ENCODE measurements at places on chromosomes 1 and 21.

- no peak for DNase-seq
Measured at GRCh38 chr21:45223236-45224185, 64.2 kb downstream of the POFUT2 start.

- no peak for DNase-seq
Measured at GRCh38 chr1:93672477-93673162, 9.0 kb downstream of the BCAR3 start.

DNA sequence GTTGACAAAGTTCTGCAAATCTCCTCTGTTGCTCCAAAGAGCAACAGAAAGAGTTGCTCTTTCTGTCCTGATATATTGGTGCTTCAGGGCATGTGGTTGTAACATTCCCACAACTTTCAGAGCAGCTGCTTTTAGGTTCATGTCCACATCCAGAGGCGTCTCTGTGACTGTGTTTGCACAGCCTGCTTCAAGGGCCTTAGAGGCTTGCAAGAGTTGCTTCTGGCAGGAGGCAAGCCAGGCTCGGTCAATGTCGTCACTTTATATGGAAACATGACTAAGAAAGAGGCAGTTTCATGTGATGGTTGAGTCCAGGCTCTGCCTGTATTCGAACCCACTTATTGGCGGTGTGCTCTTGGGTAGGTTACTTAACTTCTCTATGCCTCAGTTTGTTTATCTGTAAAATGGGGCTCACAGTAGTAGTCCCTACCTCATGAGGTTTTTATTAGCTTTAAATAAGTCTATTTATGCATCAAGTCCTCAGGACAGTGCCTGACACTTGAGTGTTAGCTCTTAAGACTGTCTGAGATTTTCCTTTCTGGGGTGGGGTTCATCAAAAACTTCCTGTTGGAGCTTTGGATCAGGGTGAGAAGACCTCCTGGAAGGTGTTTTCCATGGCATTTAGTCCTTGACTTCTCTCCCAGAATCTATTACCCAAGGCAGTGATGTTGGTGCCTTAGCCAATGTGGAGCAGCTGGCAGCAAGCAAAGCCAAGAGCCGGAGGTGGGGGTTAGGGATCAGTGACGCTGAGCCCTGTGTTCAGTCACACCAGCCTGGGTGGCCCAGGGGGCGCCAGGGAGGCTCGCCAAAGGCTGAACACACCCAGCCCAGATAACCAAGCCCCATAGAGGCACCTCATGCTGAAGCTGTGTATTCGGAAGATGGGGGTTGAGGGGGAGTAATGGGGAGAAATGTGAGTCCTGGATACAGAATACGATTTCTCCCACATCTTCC, 18.9 kb downstream of the LHX4 start:
- no peak for DNase-seq

GRCh38 chr21:43357715-43358430, 69.1 kb downstream of the SIK1 start:
- DNase-seq, result no peak

DNA sequence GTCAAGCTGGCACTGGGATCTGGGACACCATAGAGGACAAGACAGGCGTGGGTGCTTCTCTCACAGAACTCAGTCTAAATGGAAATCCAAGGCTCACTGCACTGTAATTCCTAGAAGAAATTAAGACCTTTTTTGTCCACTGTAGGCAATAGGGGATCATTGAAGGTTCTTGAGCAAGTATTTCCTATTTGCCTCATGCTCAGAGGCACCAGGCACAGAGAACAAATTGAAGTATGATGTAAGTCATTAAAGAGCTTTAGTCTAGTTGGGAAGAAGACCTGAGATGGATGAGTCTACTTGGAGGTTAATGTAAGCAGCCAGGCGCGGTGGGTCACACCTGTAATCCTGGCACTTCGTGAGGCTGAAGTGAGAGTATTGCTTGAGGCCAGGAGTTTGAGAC, 34.6 kb downstream of the EIF2D start:
- DNase-seq, result no peak

DNA sequence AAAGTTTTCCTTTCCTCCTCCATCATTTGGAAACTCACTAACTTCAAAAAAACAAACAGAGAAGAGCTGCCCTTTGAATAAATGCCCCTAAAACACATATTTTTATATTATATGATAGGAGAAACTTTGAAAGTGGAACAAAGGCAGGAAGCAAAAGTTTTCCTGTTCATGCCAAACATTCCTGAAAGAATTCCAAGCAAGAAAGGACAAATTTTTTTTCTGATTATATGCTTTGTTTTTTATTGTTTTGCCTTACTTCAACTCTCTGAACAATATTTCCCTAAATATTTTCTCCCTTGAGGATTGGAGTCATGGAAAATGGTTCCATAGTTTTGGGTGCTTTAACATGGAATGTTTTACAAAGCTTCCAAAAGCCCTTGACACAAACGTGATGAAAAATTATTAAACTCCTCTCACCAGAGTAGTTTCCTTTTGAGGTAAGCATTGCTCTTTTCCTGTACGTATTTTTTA, 638.5 kb upstream of the CAMK1G start:
- no peak for DNase-seq

DNA sequence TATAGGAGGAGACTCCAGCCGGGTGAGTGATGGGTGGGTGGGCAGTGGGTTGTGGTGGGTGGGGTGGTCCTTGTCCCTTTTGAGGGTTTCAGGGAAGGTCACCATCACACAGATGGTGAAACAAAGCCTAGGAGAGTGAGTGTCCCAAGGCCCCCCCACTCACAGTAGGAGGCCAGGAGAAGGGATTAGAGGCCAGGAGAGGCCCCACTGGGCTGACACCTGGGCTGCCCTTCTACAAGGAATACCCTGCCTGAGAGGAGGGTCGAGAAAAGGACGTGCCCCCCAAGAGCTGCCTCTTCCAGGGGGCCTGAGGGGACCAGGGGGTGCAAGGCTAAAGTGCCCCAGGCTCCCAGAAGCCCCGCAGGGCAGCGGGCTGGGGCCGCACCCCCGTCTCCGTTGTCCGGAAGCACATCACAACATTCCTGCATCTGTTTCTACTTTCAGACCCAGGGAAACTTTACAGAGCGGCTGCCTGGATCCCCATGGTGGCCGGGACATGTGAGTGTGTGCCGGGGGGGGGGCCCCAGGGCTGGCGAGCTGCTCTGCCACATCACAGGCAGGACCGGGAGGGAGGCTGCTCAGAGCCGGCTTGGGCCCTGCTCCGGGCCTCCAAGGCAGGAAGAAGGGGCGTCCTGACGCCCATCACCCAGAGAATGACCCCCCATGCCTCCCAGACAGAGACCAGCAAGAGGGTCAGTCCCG, 68.2 kb downstream of the ARHGEF16 start:
- no peak for DNase-seq

GRCh38 chr1:1858382-1859086, 32.4 kb downstream of the GNB1 start:
- DNase-seq, result no peak

- no peak for DNase-seq
Measured at GRCh38 chr1:179143322-179143721, 61.5 kb downstream of the TOR3A start.

GRCh38 chr1:55428944-55429931, 214.1 kb upstream of the USP24 start:
- no peak for DNase-seq

DNA sequence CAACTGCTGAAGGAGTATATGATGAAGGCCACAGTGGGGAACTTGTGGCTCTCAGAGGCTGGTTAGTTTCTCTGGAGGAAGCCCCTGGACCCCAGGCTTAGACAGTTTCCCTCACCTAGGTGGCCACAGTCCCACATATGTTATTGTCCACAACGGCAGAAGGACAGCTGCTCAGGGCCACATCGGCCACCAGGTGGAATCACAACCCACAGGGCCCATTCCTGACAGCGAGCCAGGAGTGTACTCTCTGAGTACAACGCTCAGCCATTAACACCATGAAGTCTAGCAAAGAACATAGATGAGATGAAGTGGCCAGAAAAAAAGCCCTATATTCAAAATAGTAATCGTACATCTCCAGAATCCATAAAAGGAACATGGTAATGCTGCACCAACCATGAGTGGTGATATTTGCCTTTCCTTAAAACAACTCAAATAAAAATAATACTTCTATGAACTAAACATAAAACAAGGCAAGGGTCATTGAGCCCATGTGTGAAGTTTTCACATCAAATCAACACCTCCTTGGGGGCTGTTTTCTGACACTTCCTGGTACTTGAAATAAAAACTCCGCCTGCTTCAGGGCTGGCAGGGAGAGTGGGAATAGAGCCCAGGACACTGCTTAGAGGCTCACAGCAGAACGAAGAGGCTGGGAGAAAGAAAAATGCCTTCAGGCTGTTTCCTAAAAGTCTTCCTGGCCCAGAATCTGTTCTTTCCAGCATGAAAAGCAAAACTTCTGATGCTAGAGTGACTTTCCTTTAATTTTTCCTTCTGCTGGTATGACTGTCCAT, 383.3 kb downstream of the HHAT start:
- no peak for DNase-seq

DNA sequence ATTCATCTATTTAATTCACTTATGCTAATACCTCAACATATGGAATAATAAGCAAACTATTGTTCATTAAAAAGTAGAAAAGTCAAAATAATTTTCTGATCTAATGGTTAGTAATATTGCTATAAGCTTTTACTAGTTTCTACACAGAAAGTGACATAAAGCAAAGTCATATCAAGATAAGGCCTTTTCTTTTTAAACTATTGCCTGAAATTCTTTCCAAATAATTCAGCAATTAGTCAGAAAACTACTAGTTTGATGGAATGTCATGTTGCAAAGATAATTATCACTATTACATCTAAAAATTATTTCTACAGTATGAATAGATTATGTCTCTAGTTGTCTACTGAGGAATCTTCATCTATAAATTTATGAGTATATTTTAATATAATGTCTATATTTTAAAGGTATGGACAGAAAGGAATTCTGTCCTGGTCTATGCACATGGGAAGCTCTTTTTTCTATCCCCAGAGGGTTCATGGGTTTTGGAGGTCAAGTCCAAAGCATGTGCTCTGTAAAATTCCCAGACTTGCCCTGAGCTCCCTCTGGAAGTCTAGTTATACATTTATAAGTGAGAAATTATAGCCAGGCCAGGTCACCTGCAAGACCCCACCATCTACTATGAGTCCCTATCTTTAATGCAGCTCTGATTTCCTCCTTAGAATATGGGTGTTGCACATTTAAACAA, 84.6 kb upstream of the DPYD start:
- no peak for DNase-seq

Data from mesenteric fat pad (tissue), 1 donor.